ENCODE measurements at places on chromosomes 4 and X.

GRCh38 chrX:85107407-85107806 lies 103.7 kb downstream of the APOOL start:
- DNase-seq, result no peak

DNA sequence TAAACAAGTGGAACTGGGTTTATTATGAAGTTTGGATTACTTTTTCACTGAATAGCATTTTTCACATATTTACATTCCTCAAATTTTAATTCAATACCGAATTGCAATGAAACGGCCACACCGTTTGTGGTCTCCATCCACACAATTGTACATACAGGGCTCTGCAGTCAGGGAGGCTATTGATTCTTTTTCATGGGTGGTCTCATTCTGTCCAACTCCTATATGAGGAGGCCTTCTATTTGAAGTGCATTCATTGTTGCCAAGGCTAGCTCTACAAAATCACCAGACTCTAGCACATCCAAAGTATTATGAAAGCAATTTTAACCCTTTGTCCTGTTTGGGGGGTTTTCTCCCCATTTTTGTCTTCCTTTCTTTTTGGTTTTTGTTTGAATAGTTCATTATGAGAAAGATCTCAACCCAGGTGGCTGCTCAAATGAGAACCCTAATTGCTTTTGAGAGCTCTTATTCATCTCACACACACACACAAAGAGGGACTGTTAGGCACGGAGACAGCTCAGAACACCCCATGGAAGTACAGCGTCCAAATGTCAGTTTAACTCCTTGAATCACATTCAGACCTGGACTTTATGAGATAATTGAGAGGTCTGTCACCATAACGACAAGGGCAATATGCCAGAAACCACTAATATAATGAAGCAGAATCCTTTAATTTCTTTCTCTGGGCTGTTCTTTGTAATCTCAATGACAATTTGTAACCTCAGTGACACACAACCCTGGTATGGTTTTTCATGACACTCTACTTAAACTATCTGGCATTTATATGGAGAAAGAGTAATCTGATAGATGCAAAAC lies 79.4 kb downstream of the NLGN4X start:
- no peak for DNase-seq

DNA sequence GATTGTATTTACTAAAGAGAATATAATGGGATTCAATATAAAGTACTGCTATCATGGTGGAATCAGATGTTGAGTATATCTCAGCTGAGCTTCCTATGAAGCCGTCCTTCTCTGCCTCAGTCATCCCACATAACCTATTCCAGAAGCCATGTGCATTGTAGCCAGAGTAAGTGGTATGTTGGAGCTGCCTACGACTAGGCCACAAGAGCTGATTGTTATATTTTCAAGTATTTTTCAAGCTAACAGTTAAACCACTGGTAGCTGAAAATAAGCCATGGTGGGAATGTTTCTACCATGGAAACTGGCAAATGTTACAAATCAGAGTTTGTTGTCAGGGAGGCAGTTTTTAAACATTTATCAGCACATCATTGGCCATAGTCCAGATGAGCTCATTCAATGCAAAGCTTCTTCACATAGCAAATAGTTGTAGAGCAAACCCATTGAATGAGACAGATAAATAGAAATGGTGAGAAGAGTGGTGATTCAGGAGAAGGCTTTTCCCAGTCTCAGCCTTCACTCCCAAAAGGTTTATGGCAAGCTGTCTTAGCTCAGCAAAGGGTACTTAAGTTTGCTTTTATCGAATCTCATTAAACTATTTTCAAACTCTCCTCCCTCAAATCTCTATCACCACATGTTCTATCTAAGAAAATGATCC lies 436.4 kb downstream of the PCDH19 start:
- DNase-seq, result no peak

GRCh38 chrX:46819136-46819535 lies 17.7 kb upstream of the RP2 start:
- DNase-seq, result no peak

- DNase-seq, result no peak
Observed at GRCh38 chrX:38960137-38960536, 158.9 kb downstream of the MID1IP1 start.

Data from 8988T (cell line).